ENCODE measurements at places on chromosomes 4 and X.

DNA sequence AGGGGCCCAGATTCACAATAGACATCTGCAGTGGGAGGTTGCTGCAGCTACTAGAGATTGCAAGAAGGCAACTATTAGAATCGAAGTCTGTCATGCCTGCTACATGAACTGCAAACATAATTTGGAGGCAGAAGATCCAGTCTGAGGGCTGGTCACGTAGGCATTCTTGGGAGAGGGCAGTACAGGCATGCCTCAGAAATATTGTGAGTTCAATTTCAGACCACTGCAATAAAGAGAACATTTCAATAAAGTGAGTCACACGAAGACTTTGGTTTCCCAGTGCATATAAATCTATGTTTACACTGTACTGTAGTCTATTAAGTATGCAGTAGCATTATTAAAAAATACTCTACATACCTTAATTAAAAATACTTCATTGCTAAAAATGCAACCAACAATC is 585.8 kb upstream of the FAT1 start:
- DNase-seq: no peak

GRCh38 chrX:52425775-52426174 is 57.0 kb downstream of the XAGE2 start:
- DNase-seq: no peak

DNA sequence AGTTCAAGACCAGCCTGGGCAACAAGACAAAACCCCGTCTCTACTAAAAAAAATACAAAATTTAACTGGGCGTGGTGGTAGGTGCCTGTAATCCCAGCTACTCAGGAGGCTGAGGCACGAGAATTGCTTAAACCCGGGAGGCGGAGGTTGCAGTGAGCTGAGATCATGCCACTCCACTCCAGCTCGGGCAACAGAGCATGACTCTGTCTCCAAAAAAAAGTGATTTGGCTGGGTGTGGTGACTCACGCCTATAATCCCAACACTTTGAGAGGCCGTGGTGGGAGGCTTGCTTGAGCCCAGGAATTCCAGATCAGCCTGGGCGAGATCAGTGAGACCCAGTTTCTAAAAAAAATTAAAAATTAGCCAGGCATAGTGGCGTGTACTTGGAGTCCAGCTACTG is 4.1 kb downstream of the OPHN1 start:
- DNase-seq: no peak

DNA sequence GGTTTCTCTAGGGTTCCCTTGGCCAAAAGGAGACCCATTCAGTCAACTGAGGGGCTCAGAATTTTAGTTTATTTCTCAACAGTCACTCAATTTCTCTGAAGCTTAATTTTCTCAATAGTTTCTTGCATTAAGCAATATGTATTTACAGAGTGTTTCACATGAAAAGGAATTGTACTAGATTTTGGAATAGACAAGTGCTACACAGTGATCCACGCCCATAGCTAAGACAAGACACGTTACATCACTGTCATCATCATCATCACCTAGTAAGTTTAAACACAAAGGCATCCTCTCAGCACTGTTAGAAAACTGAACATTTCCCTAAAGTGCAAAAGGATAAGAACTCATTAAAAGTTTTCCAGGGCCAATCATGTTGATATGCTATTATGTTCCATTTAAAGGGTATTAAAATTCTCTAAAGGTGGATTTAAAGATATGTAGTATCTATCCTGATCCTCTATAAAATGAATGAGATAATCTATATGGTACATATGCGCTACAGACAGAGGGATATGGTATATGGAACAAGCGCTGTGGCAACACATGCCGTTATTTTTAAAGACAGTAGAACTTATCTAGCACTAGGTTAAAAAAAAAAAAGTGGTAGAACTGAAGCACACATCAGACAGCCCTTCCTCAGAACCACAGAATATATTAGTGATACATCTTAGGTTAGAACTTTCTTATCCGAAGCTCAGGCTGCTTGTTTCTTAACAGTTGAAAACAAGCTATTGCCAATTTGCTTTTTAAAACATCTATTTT is 12.1 kb downstream of the PPA2 start:
- no peak for DNase-seq

Data from CD4-positive, alpha-beta T cell treated with Interleukin-17A for 1 hour (primary cell).